ENCODE measurements at places on chromosomes 11 and 22. TPM values are rescaled to one million over a fixed set of nuclear protein-coding genes. Genes with fewer than 3 reads are reported as not detected.

FZD4 gene
- total RNA-seq: 26.9 TPM

C1QTNF4 gene
- total RNA-seq: 0.48 TPM

GRCh38 chr11:113664069-113664980, 41.8 kb downstream of the TMPRSS5 start:
- no peak for DNase-seq

- DNase-seq: no peak
These were observed 102.6 kb downstream of the TBC1D22A start for GRCh38 chr22:46865052-46865434.

DNA sequence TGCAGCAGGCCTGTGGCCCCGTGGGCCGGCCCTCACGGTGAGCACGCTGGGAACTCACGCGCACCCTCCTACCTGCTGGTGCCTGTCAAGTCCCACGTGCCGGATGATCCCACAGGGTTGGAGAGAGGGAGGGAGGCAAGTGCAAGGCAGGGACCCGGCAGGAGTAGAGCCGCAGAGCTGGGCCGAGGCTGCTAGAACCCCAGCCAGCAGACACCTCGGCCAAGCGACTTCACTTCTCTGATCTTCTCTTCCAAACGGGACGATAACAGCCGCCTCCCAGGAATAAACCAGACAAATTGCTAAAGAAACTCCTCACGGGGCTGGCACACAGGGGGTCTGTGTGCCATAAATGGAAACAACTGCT, 1232.8 kb downstream of the TBC1D22A start:
- no peak for DNase-seq

Data from Right ventricle myocardium superior (tissue), 1 donor.